Suprapubic skin (tissue), 4 donors: ENCODE measurements at places on chromosomes 2 and 18. TPM values are rescaled to one million over a fixed set of nuclear protein-coding genes. Genes with fewer than 3 reads are reported as not detected.
A peak's percentile ranks its signal among the peaks of the same experiment; 100 is the strongest.

The FAM124B gene
- 0.72 TPM for total RNA-seq

The SFTPB gene
- total RNA-seq = not detected

- H3K36me3 ChIP-seq = peaks cover 81% of the 10 kb centered on the region
- H3K4me1 ChIP-seq = no peaks in the 10 kb centered on the region
- no peaks in the 10 kb centered on the region for H3K27me3 ChIP-seq
- no peak for DNase-seq
These were observed 49.6 kb downstream of the ZCCHC2 start for GRCh38 chr18:62572456-62572855.

- H3K4me1 ChIP-seq = peaks cover 48% of the 10 kb centered on the region
- no peak for DNase-seq
- peak overlapping the region; percentile 96 for H3K27ac ChIP-seq
- no peaks in the 10 kb centered on the region for H3K27me3 ChIP-seq
These were observed 1.3 kb downstream of the TAF1B start for GRCh38 chr2:9844576-9844975.

- H3K4me1 ChIP-seq = peaks cover 75% of the 10 kb centered on the region
These were observed 2.6 kb downstream of the HS6ST1 start for GRCh38 chr2:128315829-128316776.

The TYW5 gene
- 18.0 TPM for total RNA-seq

DNA sequence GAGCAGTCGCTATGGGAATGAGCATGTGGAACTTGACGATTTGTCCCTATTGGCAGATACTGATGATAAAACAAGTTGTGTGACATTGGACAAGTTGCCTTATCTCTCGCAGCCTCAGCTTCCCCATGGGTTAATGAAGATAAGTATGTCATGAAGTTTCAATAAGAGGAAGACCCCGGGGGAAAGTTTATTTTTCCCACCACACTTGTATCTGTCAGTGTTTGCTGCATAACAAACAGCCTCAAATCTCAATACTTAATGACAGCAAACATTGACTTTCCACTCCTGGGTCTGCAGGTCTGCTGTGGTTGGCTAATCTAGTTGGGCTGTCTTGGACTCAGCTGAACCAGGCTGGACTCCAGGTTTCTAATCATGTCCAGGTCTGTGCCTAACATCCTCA lies 45.8 kb downstream of the INPP5D start:
- H3K4me3 ChIP-seq = no peak overlapping the region
- no peak for DNase-seq
- no peak overlapping the region for H3K27ac ChIP-seq
